ENCODE measurements at places on chromosomes 7 and 10.

GRCh38 chr7:80869821-80870751, 48.8 kb downstream of the SEMA3C start:
- no peak for DNase-seq

GRCh38 chr10:43038783-43039623, 37.9 kb upstream of the RET start:
- DNase-seq, result no peak

- no peak for DNase-seq
Observed at GRCh38 chr7:826230-826917, 5.9 kb upstream of the SUN1 start.

DNA sequence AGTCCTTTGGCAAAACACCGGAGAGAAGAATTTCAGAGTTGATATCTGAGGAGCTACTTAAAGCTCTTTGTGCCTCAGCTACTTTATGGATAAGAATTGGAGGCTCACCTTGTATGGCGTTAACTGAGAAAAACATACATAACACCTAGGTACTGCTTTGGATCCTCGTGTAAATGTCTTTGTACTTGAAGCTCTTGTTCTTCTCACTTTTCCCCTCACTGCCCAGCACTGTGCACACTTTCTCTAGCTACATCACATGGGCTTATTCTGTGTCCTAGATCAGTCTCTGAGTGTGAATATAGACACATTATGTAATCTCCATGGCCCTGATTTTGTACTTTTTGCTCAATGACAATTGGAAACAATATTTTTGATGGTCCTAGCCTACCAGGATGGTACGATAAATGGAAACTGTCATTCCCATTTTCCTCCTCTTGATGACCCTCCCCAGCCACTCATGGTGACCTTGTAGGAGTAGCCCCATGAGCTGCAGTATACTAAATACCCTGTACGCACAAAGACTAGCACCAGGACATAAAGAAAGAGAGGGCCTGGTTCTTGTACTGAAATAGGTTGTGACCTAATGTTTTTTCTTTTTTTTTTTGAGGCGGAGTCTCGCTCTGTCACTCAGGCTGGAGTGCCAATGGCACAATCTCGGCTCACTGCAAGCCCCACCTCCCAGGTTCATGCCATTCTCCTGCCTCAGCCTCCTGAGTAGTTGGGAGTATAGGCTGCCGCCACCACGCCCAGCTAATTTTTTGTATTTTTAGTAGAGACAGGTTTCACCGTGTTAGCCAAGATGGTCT, 22.1 kb downstream of the STAMBPL1 start:
- no peak for DNase-seq

DNA sequence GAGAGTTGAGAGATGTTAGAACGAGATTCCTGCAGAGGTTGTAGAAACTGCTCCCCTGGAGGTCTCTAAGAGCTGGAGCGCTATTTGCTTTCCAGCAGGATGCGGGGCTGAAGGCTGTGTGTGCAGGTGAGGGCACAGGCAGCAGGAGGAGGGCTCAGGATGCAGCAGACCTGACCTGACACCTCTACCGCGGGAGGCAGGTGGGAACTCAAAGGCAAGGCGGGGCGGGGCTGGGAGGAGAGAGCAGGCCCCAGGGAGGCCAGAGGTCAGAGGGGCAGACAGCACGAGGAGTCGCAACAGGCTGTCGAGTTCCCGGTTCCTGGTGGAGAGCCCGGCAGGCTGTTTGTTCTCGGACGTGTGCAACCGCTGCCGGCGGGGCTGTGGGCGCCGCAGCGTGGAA, 7.9 kb upstream of the CRTAC1 start:
- no peak for DNase-seq

GRCh38 chr10:91787258-91787657, 11.0 kb upstream of the TNKS2 start:
- DNase-seq, result no peak

DNA sequence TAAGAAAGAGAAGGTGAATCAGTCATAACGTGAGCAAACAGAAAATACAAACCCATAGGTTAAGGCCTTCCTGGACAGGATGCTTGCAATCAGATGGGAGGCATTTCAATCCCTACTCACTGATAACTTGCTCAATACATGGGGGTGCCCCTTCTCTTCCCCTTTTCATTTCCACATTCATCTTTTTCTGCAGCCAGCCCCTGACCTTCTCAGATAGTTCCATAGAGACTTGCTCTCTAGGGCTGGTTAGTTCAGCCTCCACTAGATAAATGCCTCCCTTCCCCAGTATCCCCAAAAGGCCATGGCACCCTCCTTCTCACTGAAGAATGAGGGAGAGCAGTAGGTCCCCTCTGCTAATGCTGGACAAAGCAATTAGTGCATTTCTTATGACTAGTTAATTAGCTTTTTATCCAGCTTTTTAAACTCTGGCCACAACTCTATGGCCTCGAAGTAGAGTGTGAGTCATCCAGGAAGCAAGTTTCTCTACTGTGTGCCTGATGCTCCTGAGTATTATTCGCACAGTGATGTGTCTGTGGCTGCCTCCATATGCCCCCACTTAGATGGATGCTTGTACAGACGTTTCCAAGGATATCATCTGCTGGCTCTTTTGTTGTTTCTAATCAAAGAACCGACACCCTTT, 12.7 kb downstream of the CHN2 start:
- no peak for DNase-seq

- no peak for DNase-seq
Observed at GRCh38 chr10:119668461-119668860, 17.3 kb downstream of the BAG3 start.

- no peak for DNase-seq
Observed at GRCh38 chr7:146539836-146540235, 423.2 kb downstream of the CNTNAP2 start.

GRCh38 chr10:99395750-99396445, 34.5 kb downstream of the GOT1 start:
- no peak for DNase-seq

DNA sequence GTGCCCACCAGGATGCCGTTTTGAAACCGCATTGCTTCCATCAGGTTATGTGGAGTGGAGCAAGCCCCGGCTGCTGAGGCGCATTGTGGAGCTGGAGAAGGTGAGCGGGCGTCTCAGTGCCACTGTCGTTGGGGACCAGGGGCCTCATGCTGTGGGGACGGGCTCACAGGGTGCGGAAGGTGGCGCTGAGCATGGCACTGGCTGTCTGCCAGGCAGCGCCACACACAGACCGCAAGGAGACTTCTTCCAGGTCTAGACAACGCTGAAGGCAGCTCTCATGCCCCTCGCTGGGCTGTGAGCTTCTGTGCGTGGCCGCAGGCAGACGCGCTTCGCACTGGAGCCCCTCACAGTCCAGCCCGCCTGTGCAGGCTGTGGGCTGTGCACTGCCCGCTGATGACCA, 29.0 kb downstream of the IQCE start:
- DNase-seq, result no peak

- no peak for DNase-seq
Observed at GRCh38 chr10:85874208-85874607, 492.4 kb downstream of the GRID1 start.

Data from anterior cingulate cortex (tissue), 58 donors.